Hematopoietic multipotent progenitor cell treated with erythropoietin and hydrocortisone succinate and interleukin-3 and kit ligand, for 8 days (in vitro differentiated cells): ENCODE measurements at places on chromosomes 11 and 22.

DNA sequence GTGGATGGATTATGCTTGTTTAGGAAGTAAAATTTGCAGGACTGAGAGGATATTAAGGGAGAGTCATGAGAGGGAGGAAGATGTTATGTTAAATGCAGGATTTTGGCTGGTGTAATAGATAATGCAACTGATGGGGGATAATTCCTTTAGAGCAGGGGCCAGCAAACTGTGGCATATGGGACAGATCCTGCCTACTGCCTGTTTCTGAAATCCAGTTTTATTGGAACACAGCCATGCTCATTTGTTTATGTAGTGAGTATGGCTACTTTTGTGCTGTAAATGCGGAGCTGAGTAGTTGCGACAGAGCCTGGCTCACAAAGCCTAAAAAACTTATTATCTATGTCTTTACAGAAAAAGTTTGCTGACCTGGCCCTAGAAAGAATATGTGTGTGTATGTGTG is 66.6 kb upstream of the MPPED2 start:
- DNase-seq, result no peak

DNA sequence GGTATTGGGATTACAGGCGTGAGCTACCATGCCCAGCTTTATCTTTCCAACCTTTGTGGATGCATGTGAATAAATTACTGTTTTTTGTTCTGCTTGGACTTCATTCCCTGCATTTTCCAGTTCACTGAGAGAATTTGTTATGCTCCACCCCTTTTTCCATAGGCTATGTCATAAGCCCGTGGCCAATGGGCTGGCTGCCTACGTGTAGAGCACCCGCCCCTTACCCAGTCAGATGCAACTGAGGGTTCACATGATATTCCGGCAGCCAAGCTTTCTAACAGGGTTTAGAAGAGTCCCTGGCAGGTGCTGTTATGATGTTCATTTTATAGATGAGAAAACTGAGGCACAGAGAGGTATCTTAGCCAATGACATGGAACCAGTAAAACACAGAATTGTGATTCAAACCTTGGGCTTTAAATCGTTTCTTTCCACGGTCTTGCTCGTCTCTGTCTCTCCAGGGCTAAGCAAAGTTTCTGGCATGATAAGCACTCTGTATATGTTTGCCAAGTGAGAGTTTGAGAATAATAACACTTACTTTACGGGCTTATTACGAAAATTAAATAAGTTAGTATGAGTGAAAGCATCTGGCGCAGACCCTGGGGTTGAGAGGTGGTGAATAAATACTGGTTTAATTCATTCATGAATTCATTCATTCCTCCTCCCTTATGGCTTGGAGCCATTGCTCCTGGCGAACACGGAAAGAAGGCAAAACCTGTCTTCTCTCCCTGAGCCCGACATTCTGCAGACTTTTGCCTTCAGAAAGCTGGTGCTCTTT is 42.4 kb upstream of the RASD2 start:
- DNase-seq, result no peak

GRCh38 chr11:30016588-30017363 is at the start of gene KCNA4:
KCNA4 (minus strand) TSS chr11:30017030; CDS start chr11:30012678, 4,352 bp downstream.
- DNase-seq, result no peak

DNA sequence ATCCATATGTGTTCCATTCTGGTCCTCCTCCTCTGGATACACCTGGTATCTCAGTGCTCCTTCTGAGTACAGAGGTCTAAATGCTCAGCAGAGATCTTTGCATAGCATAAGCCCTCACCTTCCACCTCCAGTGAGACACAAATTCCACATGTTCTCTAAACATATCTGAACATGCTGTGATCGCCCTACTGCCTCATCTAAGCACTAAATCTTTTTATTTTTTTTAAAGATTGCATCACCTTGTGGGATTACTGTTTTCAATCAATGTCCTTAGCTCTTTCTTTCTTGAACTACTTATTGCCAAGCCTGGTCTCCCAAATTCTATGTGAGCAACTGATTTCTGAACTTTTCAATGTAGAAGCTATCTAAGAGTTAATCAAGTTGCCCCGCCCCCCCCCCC is 113.4 kb downstream of the TRPC6 start:
- DNase-seq, result no peak

DNA sequence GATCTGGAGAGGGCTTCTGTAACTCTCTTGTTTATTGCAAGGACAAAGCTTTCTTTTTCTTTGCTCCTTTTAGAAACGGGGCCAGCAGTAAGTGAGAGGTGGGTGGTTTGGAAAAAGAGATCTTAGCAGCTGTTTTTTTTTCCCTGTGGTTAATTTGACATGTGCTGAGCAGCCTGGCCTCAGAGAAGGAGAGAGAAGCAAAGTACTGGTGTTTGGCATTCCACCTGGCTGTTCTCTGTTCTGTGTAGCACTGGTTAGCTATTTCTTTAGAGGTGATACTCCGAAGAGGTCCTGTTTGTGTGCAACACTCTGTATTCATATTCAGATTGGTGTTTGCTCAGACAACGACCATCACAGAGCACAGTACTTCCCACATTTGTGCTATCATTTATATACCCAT is 80.8 kb upstream of the SORL1-AS1 start:
- no peak for DNase-seq

- DNase-seq, result no peak
Observed at GRCh38 chr11:27357250-27357649, 5.8 kb downstream of the CCDC34 start.

DNA sequence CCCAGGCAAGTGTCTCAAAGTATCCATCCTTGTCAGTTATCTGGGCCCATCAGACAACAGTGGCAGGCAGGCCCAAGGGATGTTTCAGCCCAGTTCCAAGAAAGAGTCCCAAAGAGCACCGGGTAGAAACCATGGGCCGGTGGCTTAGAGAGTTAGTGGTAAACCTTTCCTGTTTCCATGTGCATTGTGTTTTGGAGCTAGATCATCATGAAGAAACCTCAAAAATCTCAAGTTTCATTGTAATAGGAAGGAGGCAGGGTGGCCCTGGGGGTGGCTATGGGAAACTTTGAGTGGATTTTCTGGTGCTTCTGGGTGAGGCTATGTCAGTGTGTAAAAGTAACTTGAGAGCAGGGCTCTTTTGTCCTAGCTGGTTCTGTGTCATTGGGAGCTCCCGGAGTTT is 68.1 kb downstream of the UBASH3B start:
- DNase-seq, result peak; percentile 36

DNA sequence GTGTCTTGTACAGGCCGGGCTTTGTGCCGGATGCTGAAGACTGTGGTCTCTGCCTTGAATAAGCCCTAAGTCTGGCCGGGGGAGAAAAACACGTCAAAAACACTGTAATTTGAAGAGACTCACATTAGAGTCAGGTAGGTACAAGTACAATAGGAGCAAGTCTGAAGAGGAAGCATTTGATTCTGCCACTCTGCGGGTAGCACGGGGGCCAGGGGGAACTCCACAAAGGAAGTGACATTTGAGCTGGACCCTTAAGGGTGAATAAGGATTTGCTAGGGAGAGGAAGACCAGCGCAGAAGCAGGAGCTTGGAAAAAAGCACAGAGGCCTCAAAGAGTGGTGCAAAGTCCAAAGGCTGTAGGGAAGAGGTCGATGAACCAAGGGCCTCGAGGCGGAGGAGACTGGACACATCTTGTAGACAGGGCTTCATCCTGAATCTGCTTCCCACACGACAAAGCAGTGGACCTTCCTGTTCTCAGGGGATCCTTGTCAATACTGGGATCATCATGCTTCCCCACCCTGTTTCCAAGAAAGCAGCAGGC is 38.7 kb downstream of the BUD13 start:
- DNase-seq, result no peak

GRCh38 chr22:49255154-49255553 is 572.5 kb downstream of the BRD1 start:
- no peak for DNase-seq

- DNase-seq, result no peak
Observed at GRCh38 chr11:43554148-43554473, 126.4 kb upstream of the HSD17B12 start.

DNA sequence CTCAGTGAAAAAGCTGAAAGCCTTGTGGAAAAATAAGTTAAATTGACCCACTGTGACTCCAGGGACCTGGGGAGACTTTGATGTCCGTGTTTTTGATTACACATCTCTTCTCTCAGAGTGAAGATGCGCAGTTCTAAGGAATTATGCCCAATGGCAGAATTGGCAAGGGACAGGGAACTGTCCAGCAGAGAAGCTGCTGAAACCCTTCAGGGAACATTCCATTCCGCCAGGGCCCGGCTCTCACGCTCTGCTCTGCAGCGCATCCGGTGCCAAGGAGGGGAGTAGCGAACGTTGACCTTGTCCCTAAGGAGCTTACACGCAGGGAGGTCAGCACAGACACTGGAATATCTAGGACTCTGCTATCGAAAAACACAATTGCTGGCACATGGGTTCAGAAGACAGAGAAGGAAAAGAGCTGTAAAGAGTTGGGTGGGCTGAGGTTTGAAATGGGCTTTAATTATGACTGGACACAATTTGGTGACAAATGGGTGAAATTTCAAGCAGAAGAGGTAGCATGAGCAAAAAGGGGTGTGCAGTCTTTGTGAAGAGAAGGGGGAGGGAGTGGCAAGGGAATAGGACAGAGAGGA is 64.5 kb upstream of the B3GAT1 start:
- DNase-seq, result no peak

- DNase-seq, result no peak
Observed at GRCh38 chr11:61008971-61009370, 37.5 kb downstream of the CD6 start.

DNA sequence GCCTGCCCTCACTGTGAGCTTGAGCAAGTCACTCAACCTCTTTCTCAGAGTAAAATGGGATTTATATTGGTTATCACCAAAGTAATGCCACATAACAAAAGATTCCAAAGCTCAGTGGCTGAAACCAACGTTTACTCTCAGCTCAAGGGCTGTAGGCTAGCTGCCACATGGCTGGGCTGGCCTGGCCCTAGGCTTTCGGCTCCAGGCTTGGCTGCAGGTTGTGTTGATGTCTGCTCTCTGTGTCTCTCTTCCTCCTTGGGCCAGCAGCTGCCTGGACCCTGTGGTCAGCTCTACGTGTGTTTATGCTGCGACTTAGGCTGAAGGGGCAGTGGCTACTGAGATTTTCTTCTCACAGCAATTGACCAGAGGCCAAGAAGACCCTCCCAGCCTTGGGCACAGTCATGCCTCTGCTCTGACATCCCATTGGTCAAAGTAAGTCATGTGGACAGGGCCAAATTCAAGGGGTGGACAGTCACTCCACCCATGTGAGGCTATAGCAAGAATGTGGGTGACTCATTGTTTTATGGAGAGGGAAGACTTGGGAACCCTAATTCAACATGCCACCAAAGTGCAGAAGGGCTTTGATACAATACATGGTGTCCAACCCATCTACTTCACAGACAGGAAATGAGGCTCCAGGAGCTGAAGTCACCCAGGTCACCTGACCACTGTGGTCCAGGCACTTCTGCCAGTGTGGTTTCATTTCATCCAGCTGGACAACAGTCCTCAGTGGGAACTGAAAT is 90.6 kb downstream of the TSPAN18 start:
- DNase-seq, result no peak

GRCh38 chr11:13054278-13054677 is 45.2 kb downstream of the RASSF10 start:
- DNase-seq, result no peak

GRCh38 chr22:44024288-44024921 is at the start of gene PARVB:
PARVB (plus strand) TSS chr22:44024302; CDS start chr22:44024340, 38 bp downstream.
- peak; percentile 46 for DNase-seq

GRCh38 chr11:30653606-30654005 is 67.5 kb upstream of the MPPED2 start:
- no peak for DNase-seq

DNA sequence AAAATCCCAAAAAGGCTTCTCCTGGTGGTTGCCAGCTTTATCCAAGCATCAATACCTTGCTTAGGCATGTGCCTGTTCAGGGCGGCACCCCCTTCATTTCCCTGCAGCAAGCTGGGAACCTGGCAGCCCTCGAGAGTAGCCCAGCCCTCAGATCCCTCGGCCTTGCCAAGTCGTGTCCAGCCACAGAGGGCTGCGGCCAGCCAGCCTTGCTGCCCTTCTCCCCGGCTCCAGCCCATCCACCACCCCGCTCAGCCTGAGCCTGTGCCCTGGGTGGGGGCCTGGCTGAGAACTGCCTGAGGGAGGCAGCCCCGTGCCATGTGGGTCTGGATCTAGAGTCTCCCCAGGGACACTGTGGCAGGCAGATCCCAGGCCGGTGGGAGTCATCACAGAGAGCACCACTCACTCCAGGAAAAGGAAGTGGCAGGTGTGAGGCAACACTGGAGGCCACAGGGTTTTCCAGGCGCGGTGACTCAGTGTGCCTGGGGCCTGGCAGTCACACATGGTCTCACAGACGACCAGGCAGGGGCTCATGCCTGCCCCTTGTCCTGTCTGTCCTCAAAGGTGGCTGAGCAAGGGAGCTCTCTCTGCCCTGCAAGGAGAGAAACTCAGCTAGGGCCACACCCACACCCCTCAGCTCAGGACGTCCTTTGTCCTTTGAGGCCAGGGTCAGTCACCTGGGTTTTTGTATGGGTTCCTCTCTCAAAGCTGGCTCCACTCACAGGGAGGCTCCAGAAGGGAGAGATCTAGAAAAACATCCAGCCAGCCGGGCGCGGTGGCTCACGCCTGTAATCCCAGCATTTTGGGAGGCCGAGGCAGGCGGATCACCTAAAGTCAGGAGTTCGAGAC is 12.2 kb upstream of the CDC42BPG start:
- no peak for DNase-seq

GRCh38 chr11:85590848-85591483 is 36.2 kb downstream of the DLG2 start:
- peak; percentile 24 for DNase-seq

DNA sequence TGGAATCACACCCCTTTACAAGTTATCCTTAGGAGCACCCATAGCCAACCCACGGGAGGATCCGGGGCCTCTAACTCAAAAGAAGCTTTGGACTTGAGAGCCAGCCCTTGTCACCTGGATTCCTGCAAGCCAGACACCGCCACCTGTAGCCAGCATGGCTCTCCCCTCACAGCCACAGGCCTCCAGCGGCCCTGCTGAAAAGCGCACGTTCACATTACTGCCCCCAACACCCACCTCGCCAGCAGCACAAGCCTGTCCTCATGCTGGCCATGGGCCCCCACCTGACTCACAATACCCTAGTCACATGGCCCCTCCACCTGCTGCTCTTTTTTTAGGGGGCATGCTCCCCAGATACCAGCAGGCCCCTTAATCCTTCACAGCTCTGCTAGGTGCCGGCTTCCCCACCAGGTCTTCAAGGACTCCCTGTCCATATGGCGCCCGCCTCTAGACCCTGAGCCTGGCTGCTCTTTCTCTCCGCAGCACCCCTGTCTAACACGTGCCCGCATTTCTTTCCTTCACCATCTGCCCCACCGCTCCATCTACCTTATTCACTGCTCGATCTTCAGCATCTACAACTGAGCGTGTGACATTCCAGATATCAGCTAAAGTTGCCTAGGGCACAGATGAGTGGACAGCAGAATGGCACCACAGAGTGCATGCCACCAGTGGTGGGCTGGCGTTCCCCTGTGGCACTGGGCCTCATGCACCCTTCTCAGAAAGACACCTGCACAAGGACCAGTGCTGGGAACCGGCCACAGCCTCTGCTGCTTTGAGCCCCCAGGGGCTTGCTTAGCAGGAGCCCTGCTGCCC is 6.6 kb downstream of the CARS1 start:
- DNase-seq, result no peak
